ENCODE measurements at places on chromosomes 12 and 14.

DNA sequence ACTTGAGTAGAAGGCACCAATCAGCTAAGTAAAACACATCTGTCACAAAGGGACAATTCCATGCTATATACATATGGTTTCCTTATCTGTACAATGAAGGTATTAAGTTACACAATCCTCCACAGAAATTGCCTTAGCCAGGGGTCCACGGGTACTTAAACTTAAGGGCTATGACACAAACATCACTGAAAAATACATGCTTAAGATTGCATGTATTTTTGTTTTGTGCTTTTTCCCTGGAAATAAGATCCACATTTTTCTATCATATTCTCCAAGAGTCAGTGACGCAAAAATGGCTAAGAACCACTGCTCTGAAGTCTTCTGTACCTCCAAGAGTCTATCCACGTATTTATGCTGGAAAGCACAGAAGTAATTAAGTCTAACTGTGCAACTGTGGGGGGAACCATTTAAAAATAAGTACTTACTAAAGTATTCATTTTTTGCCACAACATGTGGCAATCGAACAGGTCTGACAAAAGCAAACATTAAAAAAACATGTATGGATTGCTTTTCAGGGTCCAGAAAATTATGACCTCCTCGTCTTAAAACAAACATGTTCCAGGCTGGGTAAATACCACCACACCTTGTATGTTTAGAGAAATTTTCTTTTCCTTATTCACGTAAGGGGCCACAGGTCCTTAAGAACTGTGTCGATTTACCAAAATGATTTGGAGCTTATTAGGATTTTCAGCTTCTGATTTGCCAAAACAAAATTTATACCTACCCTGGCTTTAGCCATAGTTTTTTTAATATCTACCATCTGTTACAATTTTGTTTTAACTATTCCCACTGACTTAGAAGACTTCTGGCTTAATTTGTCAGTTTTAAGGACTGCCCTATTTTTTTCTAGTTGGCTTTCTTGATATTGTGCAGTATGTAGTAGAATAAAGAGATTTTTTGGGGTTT, 2.8 kb downstream of the SLC38A2 start:
- DNase-seq = no peak

- no peak for DNase-seq
Measured at GRCh38 chr12:77151030-77151429, 85.7 kb upstream of the E2F7 start.

DNA sequence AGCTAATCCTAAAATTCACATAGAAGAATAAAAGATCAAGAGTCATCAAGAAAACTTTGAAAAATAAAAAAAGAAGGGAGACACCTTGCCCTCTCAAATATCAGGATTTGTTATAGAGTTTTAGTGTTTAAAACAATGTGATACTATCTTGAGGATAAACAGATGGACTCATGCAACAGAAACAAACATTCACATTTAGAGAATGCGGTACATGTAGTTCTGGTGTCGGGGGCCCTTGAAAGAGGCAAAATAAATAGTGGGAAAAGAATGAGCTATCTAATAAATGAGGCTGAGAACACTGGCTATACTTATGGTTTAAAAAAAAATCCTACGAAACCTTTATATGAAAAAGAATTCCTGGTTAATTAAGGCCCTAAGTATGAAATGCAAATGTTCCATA, 127.7 kb downstream of the LLPH start:
- no peak for DNase-seq

DNA sequence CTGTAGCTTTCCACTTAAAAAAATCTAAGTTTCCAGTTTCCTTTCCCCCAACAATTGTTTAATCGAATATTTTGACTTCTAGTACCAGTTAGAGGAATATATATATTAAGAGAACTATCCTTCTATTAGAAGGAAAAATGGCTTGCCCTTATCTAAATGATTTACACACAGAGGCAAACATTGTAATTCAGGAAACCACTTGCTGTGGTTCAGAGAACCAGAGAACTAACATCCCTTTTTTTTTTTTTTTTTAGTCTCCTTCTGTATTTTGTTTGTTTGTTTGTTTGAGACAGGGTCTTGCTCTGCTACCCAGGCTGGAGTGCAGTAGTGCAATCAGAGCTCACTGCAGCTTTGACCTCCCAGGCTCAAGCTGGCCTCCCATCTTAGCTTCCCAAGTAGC, 746.6 kb downstream of the VRK1 start:
- no peak for DNase-seq

- DNase-seq = no peak
Measured at GRCh38 chr12:2533036-2533435, 261.7 kb upstream of the FKBP4 start.

- no peak for DNase-seq
Measured at GRCh38 chr14:63938198-63939005, 85.6 kb downstream of the SYNE2 start.

- no peak for DNase-seq
Measured at GRCh38 chr14:96168581-96168980, 36.1 kb upstream of the BDKRB2 start.

- DNase-seq = no peak
Measured at GRCh38 chr12:115998119-115998633, 279.3 kb downstream of the MED13L start.

- no peak for DNase-seq
Measured at GRCh38 chr14:51066576-51066975, 28.3 kb downstream of the TRIM9 start.

GRCh38 chr12:39406262-39406661, 36.7 kb downstream of the KIF21A start:
- no peak for DNase-seq

- DNase-seq = no peak
Measured at GRCh38 chr14:32635061-32635719, 303.5 kb upstream of the NPAS3 start.

- peak; percentile 24 for DNase-seq
Measured at GRCh38 chr12:49698619-49699545, 8.3 kb downstream of the FMNL3 start.

GRCh38 chr14:75558440-75558839, 20.0 kb upstream of the FLVCR2 start:
- DNase-seq = no peak

DNA sequence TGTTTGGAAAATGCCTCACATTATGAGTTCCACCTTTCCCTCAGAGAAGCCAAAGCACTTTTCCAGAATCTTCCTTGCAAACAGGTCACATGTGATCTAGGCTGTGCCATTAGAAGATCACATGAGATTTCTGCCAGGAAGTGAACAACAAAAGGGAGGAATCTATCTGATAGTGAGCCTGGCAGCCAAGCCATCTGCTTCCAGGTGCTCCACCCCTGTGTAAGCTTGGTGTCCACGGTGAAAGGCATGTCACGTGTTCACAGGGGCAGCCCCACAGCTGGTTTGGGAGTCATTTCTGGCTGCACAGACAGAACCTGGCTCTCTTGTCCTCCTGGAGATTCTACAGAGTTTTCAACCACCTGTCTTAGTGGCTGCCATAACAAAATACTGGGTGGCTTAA, 3.5 kb upstream of the KSR2 start:
- DNase-seq = no peak

- no peak for DNase-seq
Measured at GRCh38 chr12:22691319-22691718, 66.3 kb downstream of the ETNK1 start.

GRCh38 chr14:92986254-92987147, 63.6 kb downstream of the CHGA start:
- peak; percentile 90 for DNase-seq

- no peak for DNase-seq
Measured at GRCh38 chr12:47776471-47777143, 3.6 kb downstream of the SLC48A1 start.

- no peak for DNase-seq
Measured at GRCh38 chr12:63989301-63989845, 144.9 kb downstream of the SRGAP1 start.

DNA sequence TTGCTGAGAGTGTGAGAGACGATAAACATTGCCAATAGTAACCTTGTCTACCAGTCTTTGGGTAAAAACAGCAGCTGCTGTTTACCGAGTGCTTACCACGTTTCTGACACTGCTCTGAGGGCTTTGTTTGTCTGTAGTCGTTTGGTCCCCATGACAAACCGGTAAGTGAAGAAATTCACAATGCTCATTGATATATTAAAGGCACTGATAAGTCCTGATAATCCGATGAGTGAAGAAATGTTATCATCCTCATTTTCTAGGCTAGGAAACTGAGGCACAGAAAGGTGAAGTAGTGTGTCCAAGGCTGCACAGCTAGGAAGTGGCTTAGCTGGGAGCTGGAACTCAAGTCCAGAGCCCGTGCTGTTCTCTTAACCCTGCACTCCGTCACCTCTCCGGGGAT, 138.6 kb downstream of the SCARB1 start:
- no peak for DNase-seq

DNA sequence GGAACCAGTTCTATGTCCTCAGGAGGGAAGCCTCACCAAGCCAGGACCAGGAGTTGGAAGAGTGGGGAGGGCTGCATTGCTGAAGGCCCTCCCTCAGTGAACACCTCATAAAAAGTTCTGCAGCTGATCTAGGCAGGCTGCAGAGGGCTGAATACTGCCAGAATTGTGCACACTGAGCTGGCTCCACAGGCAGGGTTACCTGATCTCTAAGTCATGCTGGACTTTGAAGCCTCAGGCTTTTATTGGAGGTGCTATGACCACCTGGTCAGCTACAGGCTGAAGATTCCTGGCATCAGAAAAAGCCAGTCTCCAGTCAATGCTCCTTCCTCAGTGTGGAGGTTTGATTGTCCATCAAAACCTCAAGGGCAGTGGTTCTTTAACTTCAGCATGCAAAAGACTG, 39.7 kb downstream of the FOS start:
- DNase-seq = no peak

- no peak for DNase-seq
Measured at GRCh38 chr14:87878959-87879358, 114.0 kb downstream of the GALC start.

GRCh38 chr14:68008491-68008890, 188.9 kb downstream of the RAD51B start:
- no peak for DNase-seq

- no peak for DNase-seq
Measured at GRCh38 chr12:122190842-122191668, 8.1 kb downstream of the LRRC43 start.

GRCh38 chr14:104116288-104116755, 22.1 kb upstream of the KIF26A start:
- peak; percentile 61 for DNase-seq

DNA sequence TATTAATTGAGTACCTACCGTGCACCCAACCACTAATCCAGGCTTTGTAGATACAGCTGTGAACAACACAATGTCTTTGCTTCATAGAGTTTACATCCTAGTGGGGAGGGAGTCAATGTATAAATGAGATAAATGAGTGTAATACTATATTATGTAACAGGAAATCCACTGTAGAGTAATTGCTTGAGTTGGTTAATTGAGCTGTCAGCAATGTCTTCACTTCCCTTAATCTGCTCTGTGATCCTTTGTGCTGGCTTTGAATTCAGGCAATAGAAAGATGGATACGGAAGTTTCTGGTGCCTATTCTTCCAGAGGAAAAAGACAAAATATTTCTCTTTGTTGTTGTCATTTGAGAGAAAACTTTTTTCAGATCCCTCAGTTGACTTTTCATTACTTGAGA, 104.0 kb upstream of the SLC16A7 start:
- no peak for DNase-seq

DNA sequence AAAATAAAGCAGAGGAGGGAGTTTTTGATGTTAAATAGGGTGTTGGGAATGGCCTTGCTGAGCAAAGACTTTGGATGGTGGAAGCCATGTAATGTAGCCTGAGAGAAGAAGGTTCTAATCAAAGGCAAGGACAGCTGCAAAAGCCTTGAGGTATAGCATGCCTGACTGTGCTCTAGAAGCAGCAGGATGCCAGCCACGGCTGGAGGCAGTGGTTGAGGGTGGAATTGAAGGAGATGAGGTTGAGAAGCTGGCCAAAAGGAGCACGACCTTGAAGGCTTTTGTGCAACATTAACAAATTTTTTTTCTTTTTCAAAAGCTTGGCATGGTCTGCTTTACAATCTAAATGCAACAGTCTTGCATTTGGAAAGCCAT, 42.3 kb upstream of the CSRP2 start:
- no peak for DNase-seq

All from tibial artery (tissue), 4 donors.